ENCODE measurements at places on chromosomes 16 and 17. TPM values are rescaled to one million over a fixed set of nuclear protein-coding genes. Genes with fewer than 3 reads are reported as not detected.

GRCh38 chr17:10171581-10171981 is 26.8 kb downstream of the GAS7 start:
- no peak for DNase-seq

DNA sequence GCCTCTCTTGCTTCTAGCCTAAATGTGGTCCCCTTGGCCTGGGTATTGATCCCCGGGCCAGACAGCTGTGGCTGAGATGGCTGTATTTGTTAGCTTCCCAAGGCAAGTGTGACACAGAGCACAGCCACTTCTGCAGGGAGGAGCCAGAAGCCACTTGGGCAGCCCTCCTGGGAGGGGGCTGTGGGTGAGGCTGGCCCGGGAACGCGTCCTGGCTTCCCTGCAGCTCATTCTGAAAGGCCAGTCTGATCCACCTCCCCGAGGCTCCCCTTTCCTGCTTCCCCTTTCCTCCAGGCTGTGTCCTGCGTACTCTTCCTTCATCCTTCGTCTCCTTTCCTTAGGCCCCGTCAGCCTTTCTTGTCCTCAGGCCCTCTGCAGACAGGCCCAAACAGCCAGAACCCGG is 8.0 kb downstream of the SERPINF2 start:
- DNase-seq = no peak

The PHF12 gene
- polyA plus RNA-seq = 46.6 TPM

DNA sequence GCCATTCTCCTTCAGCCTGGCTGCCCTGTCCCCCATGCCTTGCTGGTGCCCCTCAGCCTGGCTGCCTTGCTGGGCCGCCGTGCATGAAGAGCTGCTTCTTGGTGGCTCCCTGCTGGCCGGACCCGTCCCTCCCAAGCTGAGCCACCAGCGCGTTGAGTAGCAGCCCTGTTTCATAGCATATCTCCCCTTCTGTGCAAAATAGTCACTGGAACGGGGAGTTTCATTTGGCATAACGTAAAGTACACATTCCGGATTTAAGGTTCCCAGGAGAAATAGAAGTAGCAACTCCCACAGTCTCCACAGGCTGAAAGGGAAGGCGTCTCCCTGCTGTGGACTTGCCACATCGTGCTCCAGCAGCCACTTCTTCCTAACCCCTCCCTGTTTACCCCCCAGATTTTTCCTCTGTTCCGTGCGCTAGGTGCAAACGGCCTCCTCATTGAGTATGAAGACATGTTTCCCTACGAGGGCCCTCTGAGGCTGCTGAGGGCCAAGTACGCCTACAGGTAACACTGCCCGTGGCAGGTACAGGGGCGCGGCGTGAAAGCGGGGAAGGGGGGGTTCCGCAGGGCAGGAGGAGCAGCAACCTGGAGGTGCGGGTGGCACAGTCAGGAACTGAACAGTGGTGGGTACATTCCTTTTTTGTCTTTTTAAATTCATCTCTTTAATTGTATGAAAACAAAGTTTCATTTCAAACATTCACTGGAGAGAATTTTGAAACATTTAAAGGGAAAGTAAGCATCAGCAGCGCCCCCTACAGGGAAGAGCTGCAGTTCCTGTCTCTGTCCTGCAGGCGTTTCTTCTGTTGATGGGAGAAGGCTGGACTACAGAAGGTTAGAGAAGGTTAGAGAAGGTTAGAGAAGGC is 5.8 kb upstream of the OGFOD3 start:
- DNase-seq = no peak

- no peak for DNase-seq
Observed at GRCh38 chr17:5883775-5884665, 186.2 kb upstream of the WSCD1 start.
